ENCODE measurements at places on chromosomes 3 and 15.

DNA sequence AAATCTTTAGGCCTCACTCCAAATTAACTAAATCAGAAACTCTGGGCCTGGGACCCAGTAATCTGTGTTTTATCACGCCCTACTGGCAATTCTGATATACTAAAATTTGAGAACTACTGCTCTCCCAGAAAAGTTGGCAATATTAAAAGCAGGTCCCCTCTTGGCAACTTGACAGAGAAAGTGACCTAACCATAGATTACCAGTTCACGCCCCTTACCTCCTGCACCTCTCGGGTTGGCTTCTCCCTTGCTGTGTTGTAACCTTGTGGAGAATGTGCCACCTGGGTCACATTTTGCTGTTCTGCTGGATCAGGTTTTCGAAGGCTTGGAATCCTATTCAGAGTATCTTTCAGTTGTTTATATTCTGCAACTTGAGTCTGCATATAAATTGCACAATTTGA lies 59.1 kb downstream of the GOLIM4 start:
- DNase-seq, result no peak

DNA sequence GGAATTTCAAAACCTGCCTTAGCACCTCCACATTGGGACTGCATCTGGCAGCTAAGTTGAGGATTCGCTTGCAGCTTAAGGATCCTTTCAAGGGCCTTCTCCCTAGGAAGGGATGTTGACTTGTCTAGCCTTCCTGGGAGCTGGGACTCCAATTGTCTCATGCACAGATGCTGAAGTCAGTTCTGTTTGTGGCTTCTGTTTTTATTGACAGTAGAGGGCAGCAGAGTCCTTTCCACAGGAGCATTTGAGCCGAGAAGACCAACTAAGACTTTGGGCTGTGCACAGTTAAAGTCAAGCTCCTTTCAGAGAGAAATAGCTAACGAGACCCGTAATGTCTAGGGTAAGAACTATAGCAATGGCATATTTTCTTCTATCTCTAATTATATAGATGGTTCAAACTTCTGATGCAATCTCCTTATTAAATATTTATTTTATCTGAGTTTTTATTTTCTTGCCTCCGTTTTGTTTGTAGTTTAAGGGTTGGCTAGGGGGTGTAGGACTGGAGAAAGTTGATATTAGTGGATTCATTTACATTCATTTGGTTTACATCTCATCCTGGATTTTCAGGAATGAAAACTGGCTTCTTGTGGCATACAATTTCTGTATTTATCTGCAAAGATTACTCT lies 59.7 kb upstream of the KBTBD8 start:
- DNase-seq, result no peak

DNA sequence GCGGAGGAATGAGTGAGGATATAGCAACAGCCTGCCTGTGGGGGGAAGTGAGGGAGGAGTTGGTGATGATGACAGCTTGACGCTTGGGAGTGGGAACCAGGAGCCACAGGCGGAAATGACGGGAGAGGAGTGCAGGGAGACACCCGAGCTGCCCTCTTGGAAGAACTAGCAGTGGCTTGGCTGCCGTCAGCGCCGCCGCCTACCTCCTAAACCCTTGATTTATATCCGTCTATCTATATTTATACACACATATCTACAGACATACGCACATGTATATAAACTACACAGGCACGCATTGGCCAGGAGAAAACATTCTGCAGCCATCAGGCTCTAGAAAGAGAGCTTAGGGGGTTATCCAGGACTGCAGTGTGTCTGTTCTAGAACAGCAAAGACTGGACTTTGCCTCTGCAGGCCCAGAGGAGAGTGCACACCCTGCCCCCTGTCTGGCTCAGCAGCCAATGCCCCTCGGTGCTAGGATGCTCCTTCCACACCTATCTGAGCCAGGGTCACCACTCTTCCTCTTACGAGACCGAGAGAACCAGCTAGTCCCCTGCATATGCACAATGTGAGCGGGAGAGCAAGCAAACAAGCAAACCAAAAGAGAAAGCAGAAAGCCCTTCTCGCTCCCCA lies 45.3 kb upstream of the MAGEF1 start:
- DNase-seq, result no peak

GRCh38 chr3:25575001-25575400 lies 89.7 kb downstream of the TOP2B start:
- DNase-seq, result no peak

Measured in DMS79 (cell line).